ENCODE measurements at places on chromosomes 2 and 18.

DNA sequence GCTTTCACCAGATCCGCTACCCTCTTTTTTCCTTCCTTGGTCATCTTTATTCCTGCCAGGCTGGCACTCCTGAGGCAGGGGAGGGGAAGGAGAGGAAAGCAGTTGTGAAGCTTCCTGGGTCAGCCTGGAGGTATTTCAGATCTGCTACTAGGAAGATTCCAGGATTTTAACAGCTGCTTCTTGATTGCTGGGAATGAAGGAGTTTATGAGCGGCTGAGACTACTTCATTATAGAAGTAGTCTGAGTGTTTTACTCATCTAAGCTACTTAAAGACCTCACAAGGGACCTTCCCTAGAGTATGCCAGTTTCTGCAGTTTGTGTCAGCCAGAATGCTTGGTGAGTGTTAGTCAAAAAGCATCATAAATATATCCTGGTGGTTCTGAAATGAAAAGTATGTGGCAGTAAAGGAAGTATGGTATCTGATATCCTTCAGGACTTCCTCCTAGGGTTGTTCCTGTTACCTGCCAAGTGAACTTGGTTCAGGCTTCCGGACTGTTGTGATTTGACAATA lies 1.9 kb downstream of the TANC1 start:
- DNase-seq, result no peak

DNA sequence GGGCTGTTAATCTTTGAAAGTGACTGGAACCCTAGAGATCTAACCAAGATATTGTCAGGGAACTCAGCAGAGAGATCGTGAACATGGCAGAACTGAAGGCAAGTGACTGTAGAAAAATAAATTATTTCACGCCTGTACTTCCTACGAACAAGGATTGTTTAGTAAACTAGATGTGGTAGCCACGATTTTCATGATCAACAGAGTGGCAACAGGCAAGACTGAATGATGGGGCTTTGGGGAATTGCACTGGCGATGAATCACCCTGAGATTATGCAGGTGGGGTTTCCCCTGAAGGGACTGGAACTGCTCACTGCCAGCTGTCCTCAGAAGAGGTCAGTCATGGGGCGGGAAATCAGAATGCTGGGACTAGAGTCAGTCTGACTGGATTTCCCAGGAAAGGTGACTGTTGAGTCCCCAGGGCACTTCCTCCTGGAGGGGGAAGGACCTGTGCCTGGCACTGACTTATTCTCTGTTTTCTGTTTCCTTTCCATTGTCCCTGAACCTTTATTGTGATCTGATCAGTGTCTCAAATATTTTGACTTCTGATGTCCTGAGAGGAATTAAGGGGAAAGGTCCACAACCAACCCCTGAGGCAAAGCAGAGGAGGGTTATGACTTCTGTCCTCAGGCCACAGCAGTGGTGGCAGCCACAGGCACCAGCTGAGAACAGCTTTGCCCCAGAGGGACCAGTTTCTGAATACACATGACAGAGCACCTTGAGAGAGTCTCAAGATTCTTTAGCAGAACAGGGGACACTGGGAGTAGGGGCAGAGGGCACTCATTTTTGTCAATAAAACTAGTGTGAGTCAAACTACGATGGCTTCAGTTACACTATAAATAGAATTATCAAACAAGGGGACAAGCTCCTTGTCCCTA lies 70.0 kb downstream of the NAB1 start:
- DNase-seq, result peak; percentile 59

GRCh38 chr18:48581206-48581605 lies 42.4 kb downstream of the CTIF start:
- DNase-seq, result no peak

DNA sequence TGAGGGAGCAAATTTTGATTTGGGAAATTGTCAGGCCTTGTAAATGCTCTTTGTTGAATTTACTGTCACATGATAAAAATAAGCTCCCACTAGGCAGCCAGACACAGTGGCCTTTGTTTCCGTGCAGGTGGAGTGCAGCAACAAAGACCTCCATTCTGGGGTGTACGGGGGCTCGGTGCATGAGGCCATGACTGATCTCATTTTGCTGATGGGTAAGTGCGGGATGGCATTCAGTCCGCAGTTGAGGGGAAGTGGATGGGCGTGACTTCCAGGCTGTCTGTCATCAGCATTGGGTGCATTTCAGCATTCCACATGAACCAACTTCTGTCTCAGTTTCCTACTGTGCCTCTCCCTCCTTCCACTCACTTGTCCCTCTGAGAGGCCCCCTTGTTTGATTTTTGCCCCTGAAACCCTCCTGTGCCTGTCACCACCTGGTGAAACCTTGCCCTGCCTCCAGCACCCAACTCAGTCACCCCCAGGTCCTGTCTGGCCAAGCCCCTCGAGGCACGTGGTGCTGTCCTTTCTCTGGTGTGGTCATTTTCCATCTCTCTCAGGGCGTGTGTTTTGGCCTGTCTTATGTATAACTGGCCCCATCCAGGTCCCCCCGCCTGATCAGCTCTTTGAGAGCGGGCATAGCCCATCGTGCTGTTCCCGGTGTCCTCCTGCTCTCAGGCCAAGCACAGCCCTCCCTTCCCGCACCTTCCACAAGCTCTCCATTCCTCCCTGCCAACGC lies 16.3 kb downstream of the CNDP2 start:
- DNase-seq, result no peak

GRCh38 chr18:35362531-35362930 lies 14.6 kb downstream of the ZNF396 start:
- no peak for DNase-seq

GRCh38 chr18:48018851-48019250 lies 88.4 kb upstream of the SMAD2 start:
- no peak for DNase-seq
